ENCODE measurements at places on chromosomes 16 and 17.

GRCh38 chr17:68676856-68677255 lies 75.7 kb upstream of the FAM20A start:
- no peak for DNase-seq

GRCh38 chr16:73629011-73629410 lies 581.1 kb upstream of the ZFHX3 start:
- DNase-seq, result no peak

DNA sequence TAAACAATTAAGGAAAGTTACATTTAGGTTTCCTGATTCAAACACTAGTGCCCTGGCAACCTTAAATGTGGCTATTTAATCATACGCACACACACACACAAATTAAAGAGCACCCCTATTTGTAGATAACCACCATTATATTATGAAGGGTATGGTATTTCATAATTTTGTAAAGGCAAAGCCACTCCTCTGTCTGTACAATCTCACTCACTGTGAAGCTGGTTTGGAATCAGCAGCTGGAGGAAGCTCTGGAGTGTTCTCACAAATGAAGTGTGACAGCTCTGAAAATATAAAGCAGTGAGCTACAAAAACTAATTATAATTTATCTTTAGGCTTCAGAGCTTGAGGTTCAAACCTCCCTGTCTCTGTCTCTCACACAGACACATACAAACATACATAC lies 57.9 kb upstream of the KCNJ16 start:
- DNase-seq, result no peak

DNA sequence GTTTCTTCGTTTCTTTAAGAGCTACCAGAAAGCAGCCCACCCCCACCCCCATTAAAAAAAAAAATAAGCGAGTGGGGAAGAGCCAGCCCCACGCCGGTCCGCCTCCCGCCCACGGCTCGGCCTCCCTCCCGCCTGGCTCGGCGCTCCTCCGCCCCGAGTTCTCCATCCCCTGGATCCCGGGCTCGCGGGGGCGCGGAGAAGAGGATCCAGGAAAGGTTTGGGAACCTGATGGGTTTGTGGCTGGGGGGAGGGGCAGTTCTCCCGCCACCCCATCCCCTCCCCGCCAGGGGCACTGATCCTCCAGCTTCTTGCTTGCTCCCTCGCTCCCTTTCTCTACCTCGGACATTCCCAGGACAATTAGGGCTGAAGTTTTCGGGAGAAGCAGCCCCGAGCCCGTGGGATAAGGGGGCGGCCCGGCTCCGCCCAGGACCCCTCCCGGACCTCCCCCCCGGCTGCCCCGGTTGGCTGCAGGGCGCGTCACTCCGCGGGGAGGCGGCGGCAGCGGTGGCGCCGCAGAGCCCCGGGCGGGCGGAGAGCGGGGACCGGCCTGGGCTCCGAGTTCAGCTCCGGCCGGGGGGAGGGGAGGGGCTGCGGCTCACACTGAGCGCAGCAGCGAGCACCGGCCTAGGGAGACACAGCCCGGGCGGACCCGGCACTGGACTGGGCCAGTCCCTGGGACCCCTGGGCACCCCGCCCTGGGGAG lies 1.0 kb upstream of the SALL1 start:
- DNase-seq, result no peak

DNA sequence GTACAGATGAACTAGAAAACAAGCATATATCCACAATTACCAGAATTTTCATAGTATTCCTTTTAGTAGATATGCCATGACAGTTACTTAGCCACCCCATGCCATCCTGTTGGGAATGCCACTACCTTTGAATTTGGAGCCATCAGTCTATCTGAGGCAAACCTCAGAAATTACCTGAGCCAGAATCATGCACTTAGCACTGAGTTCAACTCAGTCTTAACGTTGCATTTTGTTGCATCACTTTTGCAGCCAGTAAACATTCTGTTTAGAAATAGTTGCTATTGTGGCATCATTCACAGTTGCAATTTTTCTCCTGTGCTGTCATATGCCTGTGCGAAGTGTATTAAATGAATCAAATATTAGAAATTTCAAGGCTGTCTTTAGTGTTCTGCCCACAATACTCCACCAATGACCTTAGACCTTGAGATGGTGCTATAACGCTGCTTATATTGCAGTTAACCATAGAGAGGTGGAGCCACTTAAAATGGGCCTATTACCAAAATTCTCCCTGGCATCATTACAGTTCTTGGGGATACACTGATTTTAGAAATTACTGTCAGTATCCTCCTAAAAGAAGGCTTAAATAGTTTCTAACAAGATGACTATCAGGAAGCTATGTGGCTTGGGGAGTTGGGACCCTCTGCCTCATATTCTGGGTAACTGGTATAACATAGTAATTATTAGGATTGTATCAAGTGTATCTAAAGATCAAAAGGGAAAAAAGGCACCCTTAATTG lies 11.1 kb downstream of the PTRH2 start:
- DNase-seq, result no peak

DNA sequence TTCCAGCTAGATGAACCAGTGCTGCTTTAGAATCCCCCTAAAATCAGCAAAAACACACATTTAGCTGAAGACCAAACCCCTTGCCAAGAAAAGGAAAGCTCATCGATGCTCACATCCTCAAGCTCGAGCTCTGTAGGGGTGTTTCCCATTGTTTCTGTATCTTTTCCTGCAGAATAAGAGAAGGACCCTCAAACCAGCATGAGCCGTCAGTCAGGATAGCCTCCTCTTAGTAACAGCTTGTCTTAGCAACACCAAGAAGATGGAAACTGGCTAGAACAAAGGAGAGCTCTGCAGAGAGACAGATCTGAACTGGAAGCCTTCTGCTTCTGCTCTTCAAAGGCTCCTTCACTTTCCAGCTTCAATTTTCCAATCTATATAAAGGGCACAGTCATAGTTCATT lies 32.0 kb downstream of the VAT1L start:
- DNase-seq, result no peak

GRCh38 chr17:33369149-33369548 lies 76.1 kb upstream of the ASIC2 start:
- no peak for DNase-seq
